ENCODE measurements at places on chromosomes 7 and 10.

GRCh38 chr10:87000491-87000890, 19.6 kb upstream of the FAM25A start:
- DNase-seq, result no peak

DNA sequence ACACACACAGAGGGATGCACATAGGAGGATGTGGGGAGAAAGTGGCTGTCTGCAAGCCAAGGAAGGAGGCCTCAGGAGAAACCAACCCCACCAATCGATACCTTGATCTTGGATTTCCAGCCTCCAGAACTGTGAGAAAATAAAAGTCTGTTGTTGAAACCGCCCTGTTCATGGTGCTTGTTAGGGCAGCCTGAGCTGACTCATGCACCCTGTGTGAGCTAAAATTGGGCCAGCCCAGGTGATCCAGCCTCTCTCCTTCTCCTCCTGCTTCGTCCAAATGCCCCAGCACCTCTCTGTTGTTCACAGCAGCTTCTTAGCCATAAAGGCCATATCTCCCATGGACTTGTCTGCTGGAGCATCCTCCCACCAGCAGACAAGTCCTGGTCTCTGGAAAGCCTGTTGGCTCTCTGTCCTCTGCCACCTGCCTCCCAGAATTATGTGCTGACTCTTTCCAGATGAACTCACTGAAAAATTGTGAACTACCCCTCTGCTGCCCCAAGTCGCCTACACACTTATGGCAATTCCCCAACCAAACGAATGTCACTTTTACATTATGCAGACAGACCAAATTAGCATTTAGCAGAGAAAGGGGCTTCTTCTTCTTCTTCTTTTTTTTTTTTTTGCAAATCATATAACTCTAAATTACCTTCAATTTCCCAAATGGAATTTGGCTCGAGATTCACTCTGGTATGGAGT, 30.2 kb upstream of the CARD11 start:
- DNase-seq, result no peak

DNA sequence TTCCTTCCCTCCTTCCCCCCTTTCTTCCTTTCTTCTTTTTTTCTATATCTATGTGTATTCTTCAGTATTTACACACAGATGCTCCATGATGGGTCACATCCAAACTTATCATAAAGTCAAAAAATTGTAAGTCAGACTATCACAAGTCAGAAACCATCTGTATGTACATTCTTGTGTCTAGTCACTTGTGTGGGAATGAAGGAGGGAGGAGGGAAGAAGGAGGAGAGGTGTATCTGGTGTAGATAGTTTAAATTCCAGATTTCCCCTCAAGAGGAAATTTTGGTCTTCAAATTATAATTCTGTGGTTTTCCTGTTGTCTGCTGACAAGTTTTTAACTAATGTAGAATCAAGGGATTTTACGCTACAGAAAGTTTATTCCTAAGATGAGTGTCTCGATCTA, 287.2 kb downstream of the ETV1 start:
- no peak for DNase-seq

- no peak for DNase-seq
Measured at GRCh38 chr7:108093851-108094331, 36.3 kb downstream of the LAMB4 start.

DNA sequence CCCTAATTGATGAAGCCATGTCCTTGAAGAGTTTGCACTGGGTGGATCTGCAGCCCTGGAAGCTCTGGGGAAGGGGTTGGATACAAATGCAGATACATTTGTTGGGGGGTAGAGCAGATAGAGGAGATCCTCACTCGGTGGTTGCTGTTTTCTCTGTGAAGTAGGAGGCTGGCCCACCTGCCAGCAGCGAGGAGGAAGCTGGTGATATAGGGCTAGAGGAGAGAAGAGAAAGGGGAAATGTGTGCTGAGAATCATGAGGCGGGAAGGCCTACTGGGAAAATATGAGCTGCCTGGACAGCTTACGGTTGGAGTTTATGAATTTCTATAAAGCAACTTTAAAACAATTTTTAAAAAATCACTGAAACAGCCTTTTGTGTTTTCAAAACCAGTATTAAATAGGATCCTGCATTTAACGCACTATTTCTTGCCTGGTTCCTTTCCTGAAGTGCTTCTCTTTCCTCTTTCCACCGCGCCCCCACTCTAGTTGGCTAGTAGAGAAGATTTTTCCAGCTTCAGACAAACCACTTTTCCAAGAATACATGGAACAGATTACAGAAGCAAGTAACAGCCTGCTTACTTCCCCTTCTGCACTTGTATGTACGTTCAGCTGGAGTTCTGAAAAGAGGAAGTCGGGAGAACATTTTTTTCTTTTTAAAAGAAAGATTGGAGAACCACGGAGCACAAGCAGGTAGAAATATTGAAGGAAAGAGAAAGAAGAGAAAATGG, 100.6 kb upstream of the GLCCI1 start:
- DNase-seq, result no peak

GRCh38 chr7:22572292-22572691, 72.3 kb upstream of the STEAP1B start:
- no peak for DNase-seq

- DNase-seq, result no peak
Measured at GRCh38 chr7:30734497-30734896, 17.4 kb upstream of the INMT start.

GRCh38 chr7:99473315-99473596, 566 bp downstream of the ZNF789 start:
- DNase-seq, result no peak

GRCh38 chr10:132005147-132005546, 23.4 kb upstream of the BNIP3 start:
- no peak for DNase-seq

GRCh38 chr10:36163827-36164226, 521.7 kb upstream of the FZD8 start:
- no peak for DNase-seq

- DNase-seq, result no peak
Measured at GRCh38 chr10:43667761-43668386, 19.2 kb upstream of the ZNF32 start.

DNA sequence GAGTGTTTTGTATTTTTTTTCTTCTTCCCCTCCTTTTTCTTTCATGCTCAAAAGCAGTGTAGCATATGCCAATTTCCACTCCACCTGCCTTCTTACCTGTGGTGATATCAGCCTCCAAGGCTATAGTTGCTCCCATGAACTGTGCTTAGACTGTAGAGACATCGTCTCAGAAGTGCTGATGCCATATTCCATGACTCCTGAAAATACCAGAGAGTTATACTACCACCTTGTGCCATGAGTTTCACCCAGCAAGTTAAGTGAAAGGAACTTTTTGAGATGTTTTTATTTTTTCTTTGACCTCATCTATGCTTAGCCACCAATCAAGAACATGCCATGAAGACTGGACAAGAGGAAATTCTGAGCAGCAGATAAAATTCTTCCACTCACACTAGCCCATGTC, 142.8 kb upstream of the SEMA3E start:
- no peak for DNase-seq

GRCh38 chr10:18261063-18261610, 120.9 kb downstream of the CACNB2 start:
- DNase-seq, result no peak

- no peak for DNase-seq
Measured at GRCh38 chr7:103811997-103812396, 177.5 kb downstream of the RELN start.

DNA sequence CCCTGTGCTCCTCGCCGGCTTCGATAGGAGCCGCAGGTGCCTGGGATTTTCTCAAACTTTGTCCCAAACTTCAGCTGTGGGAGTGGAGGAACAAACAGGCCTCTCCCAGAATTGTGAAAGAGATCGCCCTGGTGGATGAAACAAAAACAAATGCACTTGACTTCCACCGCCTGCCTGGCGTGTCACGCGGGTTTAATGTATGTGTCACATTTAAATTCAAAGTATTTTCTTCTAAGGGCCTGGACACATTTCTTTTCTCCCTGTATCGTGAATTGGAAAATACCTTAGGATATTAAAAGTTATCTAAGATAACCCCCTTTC, 694 bp upstream of the WASL start:
- DNase-seq, result peak; percentile 46

GRCh38 chr10:31120961-31121685, 89.5 kb upstream of the ZNF438 start:
- no peak for DNase-seq

- no peak for DNase-seq
Measured at GRCh38 chr10:22712211-22712955, 2.0 kb downstream of the PIP4K2A start.

GRCh38 chr7:55438085-55438756, 73.1 kb downstream of the LANCL2 start:
- no peak for DNase-seq

- no peak for DNase-seq
Measured at GRCh38 chr7:8143151-8143874, 118.7 kb downstream of the ICA1 start.

GRCh38 chr10:111767661-111768060, 415.9 kb downstream of the GPAM start:
- no peak for DNase-seq

GRCh38 chr10:71039551-71039950, 151.2 kb upstream of the PCBD1 start:
- peak; percentile 12 for DNase-seq

- no peak for DNase-seq
Measured at GRCh38 chr10:95300022-95300539, 9.3 kb upstream of the PDLIM1 start.

DNA sequence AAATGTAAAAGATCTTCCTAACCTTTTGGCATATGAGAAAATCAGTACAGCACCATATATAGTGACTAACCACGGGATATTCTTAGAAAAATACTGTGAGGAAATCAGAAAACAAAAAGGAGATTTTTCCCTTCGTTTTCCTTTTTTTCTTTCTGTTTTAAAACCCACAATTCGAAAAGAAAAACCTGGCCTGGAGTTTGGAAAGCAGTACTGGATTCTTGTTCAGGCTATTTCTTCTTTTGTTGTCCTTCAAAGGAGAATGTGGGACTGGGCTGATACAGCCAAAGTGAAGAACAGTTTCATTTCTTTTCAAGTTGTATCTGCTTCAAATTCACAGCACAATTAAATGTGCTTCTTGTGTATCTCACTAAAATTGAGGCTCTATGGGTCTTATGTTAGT, 156.8 kb upstream of the PHYHIPL start:
- no peak for DNase-seq

- DNase-seq, result no peak
Measured at GRCh38 chr7:45033931-45034290, 33.9 kb downstream of the CCM2 start.

GRCh38 chr7:122143376-122143750, 686 bp downstream of the AASS start:
- DNase-seq, result no peak

DNA sequence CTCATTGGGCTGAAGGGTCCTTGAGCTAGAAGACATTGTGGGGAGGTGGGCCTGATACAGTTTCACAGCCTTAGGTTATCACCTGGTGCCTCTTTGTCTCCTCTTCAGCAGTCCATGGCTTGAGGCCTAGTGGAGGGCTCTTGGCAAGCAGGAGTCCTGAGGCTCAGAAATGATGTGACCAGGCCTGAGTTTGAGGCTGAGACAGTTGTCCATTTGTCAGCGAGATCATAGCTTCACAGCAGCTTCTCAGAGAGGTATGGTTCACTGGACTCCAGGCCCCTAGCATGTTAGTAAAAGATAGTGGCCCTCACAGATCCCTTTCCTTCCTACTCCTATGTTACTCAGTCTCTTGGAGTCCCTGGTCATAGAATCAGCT, 19.1 kb downstream of the SUFU start:
- DNase-seq, result no peak

DNA sequence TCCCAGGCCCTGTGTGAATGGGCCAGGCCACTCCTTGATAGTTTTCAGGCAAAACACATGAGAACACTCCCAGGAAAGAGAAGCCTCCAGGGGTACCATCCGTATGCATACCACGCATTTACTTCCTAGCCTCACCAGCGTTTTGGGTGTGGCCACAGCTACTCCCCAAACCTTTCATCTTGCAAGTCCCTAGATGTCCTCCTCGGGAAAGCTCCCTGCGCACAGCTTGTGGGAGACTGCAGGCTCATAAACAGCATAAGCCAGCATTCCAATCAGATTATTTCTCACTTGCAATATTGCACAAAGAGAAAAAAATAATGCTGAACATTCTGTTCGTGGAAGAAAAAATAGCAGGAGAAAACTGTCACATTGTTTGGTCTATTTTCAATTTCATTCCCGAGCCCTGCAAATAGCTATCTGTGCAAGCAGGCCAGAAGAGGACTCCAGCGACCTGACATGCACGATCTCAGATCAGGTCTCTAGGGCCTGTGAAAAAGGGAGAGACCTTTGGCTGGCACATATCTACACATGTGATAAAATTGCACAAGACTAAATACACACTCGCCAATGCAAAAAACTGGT, 175.6 kb downstream of the PLXNA4 start:
- no peak for DNase-seq

DNA sequence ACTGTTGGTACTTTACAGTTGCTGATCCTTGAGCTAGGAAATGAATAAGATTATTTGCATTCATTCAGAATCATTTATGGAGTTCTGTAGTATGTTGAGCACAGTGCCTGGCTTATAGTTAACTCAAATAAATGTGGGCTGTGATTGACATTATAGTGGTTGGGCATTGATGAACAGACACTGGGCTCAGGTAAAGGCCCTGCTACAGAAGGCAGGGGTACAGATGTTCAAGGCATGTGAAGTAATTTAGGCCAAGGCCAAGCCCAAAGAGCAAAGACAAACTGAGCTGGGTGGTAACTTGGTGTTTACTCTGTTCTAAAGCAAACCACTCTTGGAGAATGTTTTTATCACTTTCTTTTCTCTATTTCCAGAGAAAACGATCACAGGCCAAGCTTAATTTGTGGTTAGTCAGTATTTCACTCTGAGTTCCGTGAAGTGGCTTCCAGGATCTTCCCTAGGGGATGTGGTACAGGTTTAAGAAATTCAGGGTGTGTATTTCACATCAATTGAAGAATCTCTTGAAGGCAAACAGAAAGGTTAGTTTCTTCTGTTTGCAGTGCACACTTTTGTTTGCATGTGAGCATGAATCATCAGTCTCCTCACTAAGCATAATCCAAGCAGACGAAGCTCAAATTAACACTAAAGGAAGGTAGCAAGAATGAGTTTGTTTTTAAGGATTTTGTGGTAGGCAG, 113.9 kb upstream of the PRR15 start:
- no peak for DNase-seq

GRCh38 chr10:114359041-114359952, 45.0 kb downstream of the AFAP1L2 start:
- no peak for DNase-seq

DNA sequence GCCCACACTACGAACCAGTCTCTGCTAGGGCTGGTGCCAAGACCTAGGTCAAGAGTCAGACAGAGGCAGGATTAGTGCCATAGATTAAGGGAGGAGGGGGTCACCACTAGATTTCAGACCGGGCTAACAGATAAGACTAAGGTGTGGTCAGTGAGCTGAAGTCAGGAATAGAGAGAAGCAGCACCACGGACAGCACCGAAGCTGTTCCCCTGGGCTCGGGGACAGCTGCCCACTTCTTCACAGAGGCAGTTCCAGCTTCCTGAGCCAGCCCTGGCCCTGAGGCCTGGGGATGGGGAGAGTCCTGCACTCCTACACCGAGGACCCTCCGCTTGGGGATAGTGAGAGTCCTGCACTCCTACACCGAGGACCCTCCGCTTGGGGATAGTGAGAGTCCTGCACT, 11.2 kb upstream of the JAKMIP3 start:
- DNase-seq, result no peak

GRCh38 chr7:99459087-99459486, 6.9 kb downstream of the ATP5MF start:
- no peak for DNase-seq

Data from CD4-positive, alpha-beta T cell treated with Interleukin-15 for 1 hour (primary cell).